ENCODE measurements at places on chromosomes 1 and 21. TPM values are rescaled to one million over a fixed set of nuclear protein-coding genes. Genes with fewer than 3 reads are reported as not detected.

Gene GJA9
- total RNA-seq, result not detected

Gene TRIM67
- total RNA-seq, result not detected

Gene HES3
- total RNA-seq, result not detected

Gene SPRR2E
- not detected for total RNA-seq

GRCh38 chr1:43442756-43443155 lies 11.0 kb downstream of the HYI start:
- DNase-seq, result peak; percentile 37

DNA sequence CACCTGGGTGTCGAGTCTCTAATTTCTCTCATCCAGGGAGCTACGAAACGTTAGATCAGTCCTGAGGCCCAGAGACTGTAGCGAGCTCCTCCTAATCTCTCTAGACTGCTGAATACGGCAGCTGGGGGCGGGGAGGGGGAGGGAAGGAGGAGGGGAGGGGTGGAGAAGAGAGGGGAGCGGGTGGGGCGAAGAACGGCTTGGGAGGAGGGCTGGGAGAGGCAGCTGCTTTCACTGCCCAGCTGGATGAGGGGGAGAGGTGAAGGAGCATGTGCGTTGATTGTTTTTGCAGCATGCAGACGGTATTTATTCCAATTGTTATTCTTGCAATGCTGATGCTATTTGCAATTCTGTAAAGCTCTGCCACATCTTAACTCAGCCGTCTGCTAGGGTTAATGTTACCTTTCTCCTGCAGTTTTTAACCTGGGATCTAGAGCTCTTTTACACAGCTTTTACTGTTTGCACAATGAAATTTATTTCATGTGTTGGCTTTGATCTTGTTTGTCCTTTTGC lies 790 bp downstream of the DNAJC6 start:
- DNase-seq, result no peak

- DNase-seq, result no peak
Measured at GRCh38 chr1:94550396-94550795, 8.8 kb upstream of the F3 start.

- no peak for DNase-seq
Measured at GRCh38 chr1:19940486-19941205, 17.2 kb upstream of the PLA2G2E start.

DNA sequence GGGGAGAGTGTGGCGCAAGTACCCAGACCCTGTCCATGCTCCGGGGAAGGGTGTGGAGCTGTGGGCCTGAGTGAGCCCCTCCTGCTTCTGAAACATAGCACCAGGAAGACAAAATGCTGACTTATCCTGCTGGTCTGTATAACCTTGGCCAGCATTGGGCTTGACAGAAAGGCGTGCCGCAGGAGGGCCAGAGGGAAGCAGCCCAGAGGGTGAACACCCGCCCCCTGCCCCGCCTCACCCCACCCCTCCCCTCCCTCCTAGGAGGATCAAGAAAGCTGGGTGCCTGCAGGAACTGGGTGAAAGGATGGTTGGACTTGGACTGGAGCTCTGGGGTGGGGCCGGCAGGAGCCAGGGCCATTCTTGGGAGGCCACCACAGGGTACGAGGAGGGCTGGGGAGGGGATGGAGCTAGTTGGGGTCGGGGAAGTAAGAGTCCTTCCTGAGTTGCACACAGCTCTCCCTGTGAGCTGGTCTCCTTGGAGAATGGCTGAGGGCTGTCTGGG lies 27.1 kb downstream of the PTPRF start:
- DNase-seq, result peak; percentile 70

GRCh38 chr1:22709891-22710700 lies 543 bp upstream of the EPHB2 start:
- peak; percentile 85 for DNase-seq
